ENCODE measurements at places on chromosomes 4 and X.

GRCh38 chrX:2457289-2458133 lies 43.3 kb downstream of the DHRSX start:
- no peak for DNase-seq

GRCh38 chr4:20318001-20318908 lies 66.5 kb downstream of the SLIT2 start:
- no peak for DNase-seq

DNA sequence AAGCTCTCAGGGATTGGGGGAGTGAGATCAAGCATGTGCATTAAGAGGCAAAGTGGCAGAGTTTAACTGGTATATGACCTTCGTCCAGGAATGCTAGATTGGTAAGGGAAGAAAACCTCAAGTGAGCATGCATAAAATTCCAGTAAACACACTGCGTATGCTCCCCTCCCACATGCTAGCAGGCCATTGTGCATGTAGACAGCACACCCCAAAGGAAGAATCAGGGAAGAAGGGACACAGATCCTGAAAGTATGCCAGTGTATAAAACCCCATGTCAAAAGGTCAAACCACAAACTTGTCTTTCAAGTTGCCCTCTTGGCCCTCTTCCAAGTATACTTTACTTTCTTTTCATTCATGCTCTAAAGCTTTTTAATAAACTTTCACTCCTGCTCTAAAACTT lies 405.2 kb upstream of the CNKSR2 start:
- DNase-seq = no peak

GRCh38 chrX:21770631-21771321 lies 12.9 kb upstream of the SMPX start:
- DNase-seq = no peak

GRCh38 chr4:113981591-113981990 lies 2.1 kb upstream of the ARSJ start:
- no peak for DNase-seq

- DNase-seq = no peak
These were observed 601 bp downstream of the SLC25A43 start for GRCh38 chrX:119399772-119400101.

DNA sequence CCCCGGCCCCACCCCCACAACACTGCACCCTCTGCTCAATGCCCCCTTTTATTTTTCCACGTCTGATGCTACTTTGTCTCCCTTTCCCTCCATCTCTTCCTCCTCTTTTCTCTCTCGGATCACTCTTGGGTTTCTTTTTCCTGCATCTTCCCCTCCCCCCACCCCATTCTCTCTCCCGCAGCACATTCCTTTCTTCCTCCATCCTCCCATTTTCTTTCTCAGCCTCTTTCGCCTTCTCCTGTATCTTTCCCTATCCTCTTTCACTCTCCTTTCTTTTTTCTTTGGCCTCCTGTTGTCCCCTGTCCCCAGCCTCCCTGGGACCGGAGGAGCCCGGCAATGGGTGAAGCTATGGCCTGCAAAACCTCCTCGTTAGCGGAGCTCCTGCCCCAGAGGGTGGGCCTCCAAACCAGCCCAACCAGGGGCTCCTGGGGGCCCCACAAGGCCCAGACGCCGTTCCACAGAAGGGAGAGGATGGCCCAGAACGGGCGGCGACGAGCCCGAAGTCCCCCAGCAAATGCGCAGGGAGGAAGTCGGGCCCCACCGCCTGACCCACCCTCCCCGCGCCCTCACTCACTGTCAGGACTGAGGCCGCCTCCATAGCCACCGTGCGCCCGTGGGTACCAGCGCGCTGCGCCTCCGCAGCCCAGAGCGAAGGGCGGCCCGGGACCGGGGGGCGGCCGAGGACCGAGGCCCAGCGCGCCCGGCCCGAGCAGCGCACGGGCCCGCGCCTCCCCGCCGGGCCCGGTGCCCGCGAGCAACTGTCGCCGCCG lies 807 bp downstream of the HMX1 start:
- no peak for DNase-seq

GRCh38 chrX:150084496-150085229 lies 146.4 kb upstream of the EOLA2 start:
- peak; percentile 31 for DNase-seq

GRCh38 chr4:180099957-180100356 lies 2143.2 kb upstream of the TENM3 start:
- no peak for DNase-seq

DNA sequence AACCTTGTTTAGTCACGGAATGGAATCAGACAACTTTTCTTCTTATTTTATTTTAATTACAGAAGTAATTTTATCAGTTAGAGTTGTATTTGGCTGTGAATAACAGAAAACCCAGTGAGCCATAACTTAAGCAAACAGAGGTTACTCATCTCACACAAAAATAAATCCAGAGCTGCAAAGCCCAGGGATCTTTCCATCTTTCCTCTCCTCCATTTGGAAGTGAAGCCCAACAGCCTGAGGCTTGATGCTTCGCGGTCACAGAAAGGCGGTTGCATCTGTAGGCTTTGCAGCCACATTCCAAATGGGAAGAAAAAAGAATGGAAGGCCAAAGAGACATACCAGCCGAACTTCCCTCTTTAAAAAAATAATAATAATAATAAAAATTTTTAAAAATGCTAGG lies 22.6 kb downstream of the CHRNA9 start:
- DNase-seq = no peak

- DNase-seq = no peak
These were observed 19.6 kb upstream of the CHM start for GRCh38 chrX:86066998-86067397.

- no peak for DNase-seq
These were observed 51.9 kb upstream of the MAGEA4 start for GRCh38 chrX:151860827-151861226.

GRCh38 chr4:72714482-72715279 lies 145.7 kb upstream of the ADAMTS3 start:
- no peak for DNase-seq

GRCh38 chr4:82519072-82519471 lies 42.7 kb downstream of the TMEM150C start:
- DNase-seq = no peak

GRCh38 chrX:38970845-38971244 lies 169.6 kb downstream of the MID1IP1 start:
- no peak for DNase-seq

All from amniotic stem cell (primary cell).